ENCODE measurements at places on chromosomes 1 and 21.

DNA sequence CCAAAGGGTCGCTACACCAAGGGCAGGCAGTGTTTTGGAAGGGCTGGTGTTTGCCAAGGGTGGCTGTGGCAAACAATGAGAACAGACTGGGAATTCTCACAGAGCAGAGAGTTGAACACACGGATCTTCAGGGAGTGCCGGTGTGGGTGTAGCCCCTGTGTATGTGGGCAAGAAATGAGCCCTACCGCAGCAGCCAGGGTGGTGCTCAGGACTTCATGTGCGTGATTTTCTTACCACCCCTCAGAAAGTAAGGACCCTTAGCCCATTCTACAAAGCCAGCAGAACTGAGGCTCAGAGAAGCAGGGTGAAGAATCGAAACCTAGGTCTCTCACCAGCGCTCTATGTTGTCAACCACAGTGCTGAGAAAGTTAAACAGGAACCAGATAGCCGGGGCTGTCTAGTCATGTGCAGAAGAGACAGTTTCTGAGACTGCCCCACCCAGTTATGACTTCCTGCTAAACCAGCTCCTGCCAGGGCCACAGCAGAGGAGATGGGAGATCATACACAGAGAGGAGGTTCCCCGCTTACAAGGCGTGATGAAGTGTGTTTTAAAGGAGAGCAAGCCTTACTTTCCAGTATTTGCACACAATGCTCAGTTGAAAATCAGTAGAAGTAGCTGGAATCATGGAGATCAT lies 21.9 kb upstream of the MORC3 start:
- DNase-seq: no peak

- DNase-seq: no peak
Measured at GRCh38 chr1:79827446-79827845, 820.9 kb upstream of the ADGRL4 start.

DNA sequence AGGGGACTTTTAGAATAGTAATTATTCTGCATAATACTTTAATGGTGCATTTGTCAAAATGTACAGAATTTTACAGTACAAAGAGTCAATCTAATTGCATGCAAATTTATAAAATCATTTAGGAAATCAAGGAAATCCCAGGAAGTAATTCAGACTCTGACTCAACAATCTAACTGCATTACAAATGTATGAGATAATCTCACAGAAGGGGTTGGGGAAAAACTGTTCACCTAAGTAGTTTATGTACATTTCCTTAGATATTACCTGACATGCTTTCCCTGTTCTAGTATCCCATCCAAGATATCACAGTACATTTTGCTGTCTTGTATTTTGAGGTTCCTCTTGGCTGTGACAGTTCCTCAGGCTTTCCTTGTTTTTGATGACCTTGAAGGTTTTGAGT lies 4.7 kb downstream of the CRB1 start:
- DNase-seq: no peak

DNA sequence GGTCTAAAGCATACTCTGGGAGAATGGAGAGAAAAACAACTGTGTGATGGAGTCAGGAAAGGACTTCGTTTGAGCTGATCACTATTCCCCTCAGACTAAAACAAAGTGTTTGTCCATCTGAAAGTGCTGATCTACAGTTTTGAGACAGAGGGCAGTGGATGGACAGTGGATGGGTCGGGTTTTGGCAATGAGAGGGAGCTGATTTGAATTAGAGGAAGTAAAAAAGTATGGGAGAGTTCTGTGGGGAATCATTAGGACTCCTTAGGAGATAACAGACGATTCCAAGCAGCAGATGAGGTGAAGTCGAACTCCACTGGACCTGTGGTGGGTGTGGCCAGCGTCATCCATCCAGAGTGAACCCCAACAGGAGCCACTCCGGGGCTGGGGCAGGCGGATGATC lies 62.3 kb downstream of the PTGS2 start:
- DNase-seq: no peak

GRCh38 chr1:186763107-186763506 lies 65.6 kb upstream of the PLA2G4A start:
- no peak for DNase-seq

GRCh38 chr1:86648255-86648654 lies 56.1 kb upstream of the SH3GLB1 start:
- no peak for DNase-seq

DNA sequence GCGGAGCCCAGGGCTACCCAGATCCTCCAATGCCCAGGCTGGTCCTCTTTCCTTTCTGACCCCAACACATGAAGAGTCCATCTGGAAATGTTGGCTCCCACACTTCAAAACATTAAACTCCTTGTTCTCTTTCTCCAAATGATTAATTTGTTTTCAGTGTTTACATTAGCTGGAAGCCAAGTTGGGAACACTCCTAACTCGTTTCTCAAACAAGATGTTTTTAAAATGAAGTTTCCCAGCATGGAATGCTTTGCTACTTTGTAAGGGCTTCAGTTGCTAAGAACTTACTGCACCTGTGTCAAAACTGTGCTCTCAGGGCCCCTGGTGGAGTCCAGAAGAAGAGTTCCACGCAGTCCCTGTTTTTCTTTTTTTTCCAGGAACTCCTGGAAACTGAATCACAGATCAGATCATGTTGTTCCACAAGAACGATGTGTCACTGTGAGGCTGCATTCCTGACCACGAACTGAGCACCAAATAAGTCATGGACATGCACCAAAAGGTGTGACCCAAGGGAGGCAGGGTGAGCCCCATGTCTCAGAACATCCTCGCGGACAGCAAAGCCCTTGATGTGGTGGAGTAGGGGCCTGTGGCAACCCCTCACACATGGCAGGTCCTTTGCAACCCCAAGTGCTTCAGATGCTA lies 257.3 kb downstream of the KCNJ6 start:
- no peak for DNase-seq

DNA sequence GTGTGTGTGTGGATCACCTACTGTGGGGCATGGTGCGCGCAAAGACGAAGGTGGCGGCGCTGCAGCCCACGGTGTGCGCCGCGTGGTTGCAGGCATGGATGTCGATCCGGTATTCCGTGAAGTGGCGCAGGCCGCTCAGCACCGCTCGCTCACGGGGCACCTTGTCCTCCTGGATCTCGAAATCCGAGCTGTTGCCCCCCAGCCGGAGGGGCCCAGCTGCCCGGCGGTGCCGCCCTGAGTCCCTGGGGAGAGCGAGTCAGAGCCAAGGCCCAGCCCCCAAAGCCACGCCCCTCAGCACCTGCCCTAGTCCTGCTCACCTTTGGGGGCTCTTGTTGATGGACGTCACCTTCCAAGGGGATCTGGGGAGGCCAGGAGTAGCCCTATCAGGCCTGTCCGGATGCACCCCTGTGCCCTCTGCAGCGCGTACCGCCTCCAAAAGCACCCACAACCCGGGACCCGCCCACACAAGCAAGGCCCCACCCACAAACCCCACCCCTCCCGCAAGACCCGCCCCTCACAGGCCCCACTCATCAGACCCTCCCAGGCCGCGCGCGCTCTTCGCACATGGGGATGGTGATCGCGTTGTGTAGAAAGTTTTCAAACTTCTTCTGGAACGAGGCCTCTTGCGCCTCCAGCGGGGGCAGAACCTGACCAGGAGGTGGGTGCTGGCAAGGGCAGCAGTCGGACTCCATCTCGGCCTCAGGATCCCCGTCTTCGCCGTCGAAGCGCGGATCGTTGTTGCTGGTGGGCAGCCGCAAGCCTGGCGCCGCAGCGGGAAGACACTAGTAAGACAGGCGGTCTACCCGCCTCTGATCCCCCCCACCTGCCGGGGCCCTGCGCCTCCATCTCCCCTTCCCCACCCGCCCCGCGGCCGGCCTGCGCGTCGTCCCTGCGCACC lies 13.6 kb downstream of the INSRR start:
- DNase-seq: no peak

DNA sequence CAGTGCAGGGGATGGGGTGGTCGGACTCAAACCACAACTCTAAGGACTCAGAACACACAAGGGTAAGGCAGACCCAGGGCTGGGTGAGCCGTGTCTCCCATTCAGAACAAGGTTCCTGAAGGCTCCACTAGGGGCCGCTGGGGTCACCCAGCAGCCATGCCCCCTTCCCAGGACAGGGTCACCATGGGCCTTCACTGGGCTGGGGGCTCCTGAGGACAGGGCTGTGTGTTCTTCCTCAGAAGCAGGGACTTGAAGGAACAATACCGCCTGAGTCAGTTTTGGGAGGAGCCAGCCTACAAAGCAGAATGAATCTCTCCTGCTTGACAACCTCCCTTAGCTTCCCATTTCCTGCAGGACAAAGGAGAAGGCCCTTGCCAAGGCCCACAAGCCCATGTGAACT lies 15.4 kb downstream of the RIMS3 start:
- DNase-seq: no peak

- no peak for DNase-seq
Measured at GRCh38 chr1:166884040-166884642, 8.1 kb upstream of the TADA1 start.

DNA sequence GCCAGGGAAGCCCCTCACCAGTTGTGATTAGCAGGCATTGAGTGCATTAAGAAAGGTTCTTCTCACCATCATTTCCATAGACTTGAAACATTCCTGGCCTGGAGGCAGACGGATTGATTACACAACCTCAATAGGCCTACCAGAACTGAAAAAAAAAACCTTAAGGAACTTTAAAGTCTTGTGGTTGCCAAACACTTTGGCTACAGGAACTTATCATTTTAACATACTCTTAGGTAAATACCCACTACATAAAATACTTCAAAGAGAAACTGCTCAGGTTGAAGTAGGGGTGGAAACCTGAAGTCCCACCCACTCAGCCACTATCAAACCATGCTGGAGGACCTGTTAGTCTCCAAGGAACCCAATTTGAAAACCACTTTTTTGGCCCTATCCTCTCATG lies 22.4 kb upstream of the HMGB4 start:
- no peak for DNase-seq

- DNase-seq: no peak
Measured at GRCh38 chr1:61227857-61228550, 145.6 kb downstream of the NFIA start.

DNA sequence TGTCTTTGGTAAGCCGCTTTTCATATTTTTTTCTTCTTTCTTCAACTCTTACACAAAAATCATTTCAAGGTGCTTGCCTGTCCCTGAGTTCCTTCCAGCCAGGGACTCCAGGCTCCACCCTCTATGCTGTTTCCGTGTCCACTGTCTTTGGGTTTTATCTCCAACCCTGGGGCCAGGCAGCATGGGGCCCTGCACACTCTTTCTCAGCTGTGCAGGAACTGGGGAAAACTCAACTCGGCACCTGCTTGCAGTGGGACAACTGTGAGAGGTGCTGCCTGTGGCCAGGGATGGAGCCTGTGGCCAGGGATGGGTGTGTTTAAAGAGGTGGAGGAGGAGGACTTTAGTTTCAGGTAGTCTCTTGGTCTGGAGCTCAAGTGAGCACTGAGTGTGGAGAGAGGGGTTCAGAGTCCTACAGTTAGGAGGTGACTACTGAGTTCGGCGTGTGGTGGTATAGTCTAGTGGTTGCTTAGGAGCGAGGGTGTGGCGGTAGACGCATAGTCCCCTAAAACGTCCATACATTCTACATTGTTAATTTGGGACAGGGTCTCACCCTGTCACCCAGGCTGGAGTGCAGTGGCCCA lies 13.4 kb downstream of the TNFRSF8 start:
- DNase-seq: no peak

- DNase-seq: no peak
Measured at GRCh38 chr1:62991152-62991551, 207.2 kb downstream of the ATG4C start.
